T-cell (primary cell): ENCODE measurements at places on chromosomes 3 and 15.
A peak's percentile ranks its signal among the peaks of the same experiment; 100 is the strongest.

DNA sequence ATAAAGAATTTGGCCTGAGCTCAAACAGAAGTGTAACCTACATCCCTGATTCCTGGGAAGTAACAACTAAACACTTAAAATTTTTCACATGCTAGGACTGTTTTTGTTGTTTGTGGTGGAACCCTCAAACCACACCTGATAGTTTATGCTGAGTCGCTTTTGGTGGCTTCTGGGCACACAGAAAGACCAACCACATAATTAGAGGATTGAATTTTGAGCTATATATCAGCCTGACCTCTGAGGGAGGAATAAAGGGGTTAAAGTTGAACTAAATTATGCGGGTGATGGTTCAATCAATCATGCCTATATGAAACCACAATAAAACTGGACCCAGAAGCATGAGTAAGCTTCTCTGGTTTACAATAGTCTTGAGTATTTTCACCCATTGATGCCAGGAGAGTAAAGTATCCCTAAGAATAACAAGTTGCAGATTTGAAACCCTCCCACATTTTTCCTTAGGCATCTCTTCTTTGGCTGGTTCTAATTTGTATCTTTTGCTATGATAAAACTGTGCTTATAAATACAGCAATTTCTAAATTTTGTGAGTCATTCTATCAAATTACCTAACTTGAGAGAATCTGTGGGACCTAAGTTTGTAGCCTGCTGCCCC lies 1304.5 kb upstream of the GBE1 start:
- no peak for DNase-seq

DNA sequence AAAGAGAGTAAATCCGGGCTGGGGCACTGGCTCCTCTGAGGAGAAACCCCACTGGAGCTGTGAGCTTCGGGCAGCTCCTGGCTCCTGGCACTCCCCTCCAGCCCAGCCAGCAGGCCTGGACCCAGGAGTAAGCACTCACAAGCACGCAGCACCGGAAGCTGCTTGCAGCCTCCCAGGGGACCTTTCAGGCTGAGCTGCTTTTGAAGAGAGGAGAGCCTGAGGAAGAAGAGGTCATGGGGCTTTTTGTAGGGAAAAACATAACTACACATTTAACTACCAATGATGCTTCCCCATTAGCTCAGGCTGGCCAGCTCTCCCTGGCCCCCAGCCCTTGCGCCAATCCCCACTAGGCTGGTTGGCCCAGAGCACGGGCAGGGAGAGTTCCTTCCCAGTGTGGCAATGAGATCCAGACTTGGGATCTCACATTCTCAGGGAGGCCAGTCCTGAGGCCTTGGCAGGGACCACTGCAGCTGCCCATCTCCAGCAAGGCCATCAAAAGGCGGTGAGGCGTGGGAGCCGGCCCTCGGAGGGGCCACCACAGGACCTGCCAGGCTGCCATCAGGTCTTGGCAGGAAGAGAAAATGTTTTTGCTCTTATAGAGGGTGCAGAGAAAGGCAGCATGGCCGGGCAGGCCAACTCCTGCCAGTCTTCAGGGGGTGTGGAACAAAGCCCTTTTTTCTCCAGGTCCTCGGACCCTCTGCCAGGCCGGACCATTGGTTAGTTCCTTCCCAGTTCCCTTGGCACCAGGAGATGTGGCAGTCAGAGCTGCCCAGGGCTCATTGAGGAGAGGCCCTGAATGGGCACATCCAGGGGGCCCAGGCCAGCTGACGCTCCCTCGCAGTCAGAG lies 41.5 kb upstream of the MFGE8 start:
- DNase-seq = no peak

DNA sequence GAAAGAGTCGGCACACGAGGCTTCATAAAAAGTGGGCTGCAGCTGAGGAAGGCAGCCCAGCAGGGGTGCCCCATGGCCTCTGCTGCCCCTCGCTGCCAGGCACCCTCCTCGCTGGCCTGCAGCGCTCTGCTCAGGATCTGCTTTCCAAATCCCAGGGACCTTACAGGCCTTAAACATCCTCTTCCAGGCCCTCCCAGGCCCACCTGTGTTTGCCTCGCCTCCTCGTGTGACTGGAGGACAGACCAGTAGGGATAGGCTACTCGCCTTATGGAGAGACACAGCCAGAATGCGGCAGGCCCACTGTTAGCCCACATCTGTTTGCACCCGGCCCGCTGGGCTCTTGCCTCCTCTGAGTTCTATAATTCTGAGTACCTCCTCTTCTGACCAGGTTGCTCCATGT lies 124.5 kb upstream of the PLXNA1 start:
- DNase-seq = no peak

DNA sequence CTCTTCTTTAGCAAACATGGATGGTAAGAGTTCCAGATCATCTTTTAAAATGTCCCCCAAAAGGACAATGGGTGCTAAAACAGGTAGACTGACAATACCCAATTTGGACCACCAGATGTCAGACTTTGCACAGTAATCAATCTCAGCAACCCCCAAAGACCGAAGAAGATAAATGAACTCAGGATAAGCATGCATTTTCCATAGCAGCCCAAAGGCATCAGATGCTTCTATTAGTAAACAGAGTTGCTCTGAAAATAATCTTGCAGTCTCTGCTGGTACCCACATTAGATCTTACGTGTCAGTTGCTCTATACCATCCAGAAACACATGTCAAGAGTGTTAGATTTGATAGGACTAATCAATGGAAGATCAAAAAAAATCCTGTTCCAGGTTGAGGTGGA lies 20.6 kb downstream of the MYH15 start:
- peak; percentile 44 for DNase-seq

DNA sequence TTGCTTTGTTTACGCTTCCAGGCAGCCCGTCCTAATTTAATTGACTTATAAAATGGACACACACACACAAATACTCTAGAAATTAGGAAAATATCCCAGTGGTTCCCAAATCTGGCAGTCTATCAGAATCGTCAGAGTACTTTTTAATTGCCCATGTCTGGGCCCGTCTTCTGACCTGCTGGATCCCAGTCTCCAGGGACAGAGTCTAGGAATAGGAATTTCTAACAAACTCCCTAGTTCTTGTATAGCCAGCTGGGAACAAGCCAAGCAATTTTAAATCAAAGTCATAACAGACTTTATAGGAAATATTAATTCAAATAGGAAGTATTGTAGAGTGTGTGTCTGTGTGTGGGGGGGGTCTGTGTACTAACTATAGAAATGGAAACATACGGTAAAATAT lies 33.4 kb downstream of the LDHAL6B start:
- DNase-seq = no peak

DNA sequence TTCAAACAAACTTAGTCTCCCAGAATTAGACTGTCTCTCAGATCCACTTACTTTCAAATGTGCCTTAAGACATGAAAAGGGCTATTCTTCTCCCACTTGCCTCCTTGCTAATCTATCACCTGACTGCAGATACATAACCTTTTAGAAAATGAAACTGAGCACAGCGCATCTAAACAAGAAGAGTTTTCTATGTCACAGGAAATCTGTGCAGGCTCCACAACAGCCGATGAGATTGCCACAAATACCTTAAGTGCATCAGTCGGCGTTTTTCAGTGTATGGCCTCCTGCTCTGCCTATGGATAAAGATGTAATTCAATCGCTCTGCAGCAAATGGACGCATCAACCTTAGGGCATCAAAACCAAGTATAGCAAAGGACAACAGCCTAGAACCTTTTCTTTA lies 544.2 kb downstream of the FOXP1 start:
- peak; percentile 29 for DNase-seq

GRCh38 chr15:93451822-93452221 lies 362.8 kb upstream of the RGMA start:
- no peak for DNase-seq

DNA sequence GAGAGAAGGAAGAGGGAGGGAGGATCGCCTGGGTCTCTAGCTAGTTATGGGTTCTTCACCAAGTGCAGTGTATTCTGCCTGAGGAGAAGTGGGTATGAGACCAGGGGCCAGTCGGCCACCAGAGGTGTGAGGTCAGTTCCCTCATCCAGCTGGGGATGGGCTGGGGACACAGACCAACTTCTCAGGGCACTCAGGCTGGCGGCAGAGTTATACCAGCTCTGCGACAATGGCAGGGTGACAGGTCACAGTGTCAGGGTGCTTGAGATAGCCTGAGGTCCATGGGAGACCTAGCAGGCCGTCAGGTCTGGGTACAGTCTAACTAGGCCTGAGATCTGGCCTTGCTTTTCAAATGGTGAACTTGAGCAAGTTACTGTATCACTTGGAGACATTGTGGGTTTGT lies 31.4 kb upstream of the PLXNA1 start:
- no peak for DNase-seq

GRCh38 chr3:117842086-117842485 lies 1132.5 kb downstream of the TUSC7 start:
- no peak for DNase-seq

DNA sequence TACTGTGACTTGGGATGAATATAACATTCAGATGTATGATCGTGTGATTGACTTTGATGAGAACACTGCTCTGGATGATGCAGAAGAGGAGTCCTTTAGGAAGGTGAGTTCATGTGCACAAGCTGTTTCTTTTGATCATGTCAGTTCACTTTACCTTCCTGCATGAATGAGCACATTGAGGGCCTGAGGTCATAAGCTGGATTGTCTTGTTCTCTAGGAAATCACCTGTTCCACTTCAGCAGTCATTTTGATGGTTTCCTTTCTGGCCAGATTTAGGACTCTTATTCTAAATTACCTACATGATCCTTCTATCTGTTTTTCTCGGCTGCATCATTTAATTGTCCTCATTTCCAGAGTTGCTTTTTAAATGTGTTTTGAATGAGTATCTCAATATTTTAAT lies 4.1 kb downstream of the RCN2 start:
- no peak for DNase-seq

- no peak for DNase-seq
Observed at GRCh38 chr15:67228286-67228685, 26.2 kb downstream of the AAGAB start.

GRCh38 chr15:87942316-87942715 lies 314.2 kb downstream of the NTRK3 start:
- no peak for DNase-seq

GRCh38 chr3:151305775-151306151 lies 10.9 kb downstream of the GPR87 start:
- no peak for DNase-seq

GRCh38 chr3:27201492-27201891 lies 167.7 kb downstream of the NEK10 start:
- DNase-seq = no peak

DNA sequence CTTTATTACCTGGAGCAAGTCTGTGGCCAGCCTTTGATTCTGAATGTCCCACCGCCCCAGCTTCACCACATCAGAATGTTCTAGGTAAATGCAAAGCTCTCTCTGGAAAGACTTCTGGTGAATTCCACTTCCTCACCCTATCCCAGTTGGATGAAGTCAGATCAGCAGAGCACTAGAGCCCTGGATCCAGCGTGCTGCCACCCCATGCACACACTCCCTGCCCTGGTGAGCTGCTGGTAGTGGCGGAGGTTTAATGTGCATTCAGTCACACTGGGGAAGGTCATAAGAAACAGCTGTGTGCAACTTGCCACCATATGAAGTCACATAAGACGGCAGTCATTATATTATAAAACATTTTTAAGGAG lies 16.3 kb upstream of the SLC41A3 start:
- no peak for DNase-seq

- DNase-seq = no peak
Observed at GRCh38 chr3:139897759-139898158, 37.2 kb upstream of the CLSTN2 start.

- no peak for DNase-seq
Observed at GRCh38 chr3:174973465-174973864, 114.3 kb downstream of the NAALADL2 start.

- DNase-seq = no peak
Observed at GRCh38 chr3:141065841-141066805, 15.0 kb downstream of the SPSB4 start.

GRCh38 chr3:144552346-144553057 lies 580.9 kb downstream of the DIPK2A start:
- no peak for DNase-seq

DNA sequence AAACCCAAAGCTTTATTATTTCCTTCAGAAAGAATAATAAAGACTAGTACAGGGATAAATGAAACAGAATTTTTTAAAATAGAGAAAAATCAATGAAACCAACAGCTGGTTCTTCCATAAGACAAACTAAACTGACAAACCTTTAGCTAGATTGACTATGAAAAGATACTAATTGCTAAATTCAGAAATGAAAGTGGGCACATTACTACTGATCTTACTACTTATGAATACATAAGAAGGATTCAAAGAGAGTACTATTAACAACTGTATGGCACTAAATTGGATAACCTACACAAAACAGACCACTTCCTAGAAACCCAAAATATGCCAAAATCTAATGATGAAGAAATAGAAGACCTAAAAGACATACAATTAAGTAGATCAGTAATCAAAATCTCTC lies 278.2 kb downstream of the ISL2 start:
- DNase-seq = no peak

GRCh38 chr3:141992512-141992911 lies 116.1 kb downstream of the ATP1B3 start:
- DNase-seq = no peak

DNA sequence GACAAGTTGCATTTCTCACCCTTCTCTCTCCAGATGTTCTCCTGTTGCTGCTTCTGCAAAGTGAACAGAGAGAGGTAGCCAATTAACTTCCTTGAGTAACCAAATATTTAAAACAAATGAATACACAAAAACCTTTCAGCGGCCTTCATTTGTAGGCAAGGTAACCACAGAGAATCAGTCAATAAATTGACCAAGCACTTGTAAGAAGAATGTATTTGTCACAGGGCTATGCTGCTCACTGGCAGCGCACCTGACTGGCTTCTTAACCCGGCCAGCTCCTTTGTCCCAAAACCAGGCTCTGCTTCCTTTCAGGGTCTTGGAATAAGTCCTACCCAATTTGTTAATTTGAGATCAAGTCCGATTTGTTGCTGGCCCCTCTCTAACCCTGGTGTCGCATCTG lies 43.5 kb upstream of the STXBP5L start:
- no peak for DNase-seq
